ENCODE measurements at places on chromosomes 4 and X. TPM values are rescaled to one million over a fixed set of nuclear protein-coding genes. Genes with fewer than 3 reads are reported as not detected.

DNA sequence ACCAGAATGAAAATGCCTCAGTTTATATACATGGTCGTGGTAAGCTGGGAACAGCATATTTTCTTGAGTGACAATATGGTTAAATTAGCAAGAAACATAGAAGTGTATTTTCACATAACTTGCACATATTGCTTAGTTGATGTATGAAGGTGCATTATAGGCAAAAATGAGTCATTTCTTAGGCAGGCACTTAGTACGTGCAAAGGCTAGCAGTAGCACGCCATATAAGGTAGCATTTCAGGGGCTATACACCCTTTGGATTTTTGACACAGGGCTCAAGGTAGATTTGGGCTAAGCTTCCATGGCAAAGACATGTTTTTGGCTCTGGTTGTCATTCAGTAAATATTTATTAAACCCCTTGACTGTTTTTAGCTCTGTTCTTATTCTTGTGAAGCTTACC, 33.1 kb downstream of the PCDH7 start:
- H3K36me3 ChIP-seq, result no peaks in the 10 kb centered on the region
- no peak overlapping the region for H3K4me3 ChIP-seq
- H3K27ac ChIP-seq, result no peak overlapping the region
- no peaks in the 10 kb centered on the region for H3K4me1 ChIP-seq
- no peaks in the 10 kb centered on the region for H3K27me3 ChIP-seq
- no peak for DNase-seq

GRCh38 chrX:29746326-29746725, 469.0 kb upstream of the MAGEB2 start:
- H3K36me3 ChIP-seq, result no peaks in the 10 kb centered on the region
- H3K4me1 ChIP-seq, result no peaks in the 10 kb centered on the region
- no peak overlapping the region for H3K27ac ChIP-seq
- H3K27me3 ChIP-seq, result no peaks in the 10 kb centered on the region
- H3K4me3 ChIP-seq, result no peak overlapping the region

- no peaks in the 10 kb centered on the region for H3K4me1 ChIP-seq
- H3K27ac ChIP-seq, result no peak overlapping the region
- H3K27me3 ChIP-seq, result no peaks in the 10 kb centered on the region
- DNase-seq, result no peak
- H3K36me3 ChIP-seq, result no peaks in the 10 kb centered on the region
- no peak overlapping the region for H3K4me3 ChIP-seq
These were observed 343.2 kb downstream of the SPRY1 start for GRCh38 chr4:123739806-123740205.

DNA sequence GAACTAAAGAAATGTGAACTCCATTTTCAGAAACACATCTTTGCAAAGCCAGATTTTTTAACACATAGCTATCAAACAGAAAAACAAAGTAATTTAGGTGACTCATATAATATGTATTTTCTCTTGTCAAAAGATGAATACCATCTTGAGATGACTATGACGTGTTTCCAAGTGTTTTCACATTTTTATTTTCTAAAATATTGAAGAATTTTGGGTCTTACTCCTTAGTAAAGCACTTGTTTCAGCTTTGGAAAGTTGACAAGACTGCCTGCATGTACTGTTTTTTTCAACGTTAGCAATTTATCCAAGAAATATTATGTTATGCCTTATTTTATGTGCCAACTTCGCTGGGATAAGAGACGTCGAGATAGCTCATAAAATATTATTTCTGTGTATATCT, 733.9 kb upstream of the EPHA5 start:
- no peak for DNase-seq
- no peaks in the 10 kb centered on the region for H3K36me3 ChIP-seq
- H3K27ac ChIP-seq, result no peak overlapping the region
- no peaks in the 10 kb centered on the region for H3K4me1 ChIP-seq
- no peak overlapping the region for H3K4me3 ChIP-seq

GRCh38 chr4:120835342-120835741, 87.2 kb downstream of the PRDM5 start:
- H3K4me3 ChIP-seq, result no peak overlapping the region
- H3K36me3 ChIP-seq, result no peaks in the 10 kb centered on the region
- H3K4me1 ChIP-seq, result no peaks in the 10 kb centered on the region
- DNase-seq, result no peak

DNA sequence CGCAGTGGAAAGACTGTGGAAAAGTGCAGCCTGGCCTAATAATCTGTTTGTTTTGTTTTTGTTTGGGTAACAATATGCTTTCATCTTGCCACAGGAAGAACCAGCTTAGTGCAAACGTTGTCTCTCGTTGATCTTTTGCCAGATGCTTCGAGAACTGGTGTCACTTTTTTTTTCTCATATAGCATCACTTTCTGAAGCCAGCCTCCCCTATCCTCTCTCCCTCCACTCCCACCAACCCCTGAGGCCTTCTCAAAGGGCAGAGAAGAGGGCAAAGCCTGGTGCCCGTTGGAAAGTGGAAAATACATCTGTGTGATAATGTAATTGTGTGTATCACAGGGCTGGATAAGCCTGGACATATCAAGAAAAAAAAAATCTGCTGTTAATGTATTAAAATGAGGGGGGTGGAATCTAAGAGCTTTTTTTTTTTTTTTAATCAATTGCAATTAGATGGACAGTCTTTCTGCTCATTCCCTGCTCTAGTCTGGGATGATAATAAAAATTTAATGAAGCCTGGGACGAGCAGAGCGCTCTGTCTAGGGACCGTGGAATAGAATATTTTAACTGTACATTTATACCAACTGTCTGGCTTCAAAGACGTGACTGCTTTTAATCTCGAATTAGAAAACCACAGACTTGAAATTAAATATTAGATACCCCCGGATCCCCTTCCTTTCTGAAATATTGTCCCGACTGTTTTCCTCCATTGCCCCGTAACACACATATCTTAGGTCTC, 8.1 kb downstream of the POU4F2 start:
- no peak for DNase-seq
- H3K4me1 ChIP-seq, result no peaks in the 10 kb centered on the region
- H3K4me3 ChIP-seq, result no peak overlapping the region
- H3K27ac ChIP-seq, result no peak overlapping the region
- no peaks in the 10 kb centered on the region for H3K27me3 ChIP-seq

GRCh38 chrX:153456161-153456560, 10.3 kb upstream of the TREX2 start:
- no peaks in the 10 kb centered on the region for H3K36me3 ChIP-seq
- DNase-seq, result no peak
- no peaks in the 10 kb centered on the region for H3K27me3 ChIP-seq

DNA sequence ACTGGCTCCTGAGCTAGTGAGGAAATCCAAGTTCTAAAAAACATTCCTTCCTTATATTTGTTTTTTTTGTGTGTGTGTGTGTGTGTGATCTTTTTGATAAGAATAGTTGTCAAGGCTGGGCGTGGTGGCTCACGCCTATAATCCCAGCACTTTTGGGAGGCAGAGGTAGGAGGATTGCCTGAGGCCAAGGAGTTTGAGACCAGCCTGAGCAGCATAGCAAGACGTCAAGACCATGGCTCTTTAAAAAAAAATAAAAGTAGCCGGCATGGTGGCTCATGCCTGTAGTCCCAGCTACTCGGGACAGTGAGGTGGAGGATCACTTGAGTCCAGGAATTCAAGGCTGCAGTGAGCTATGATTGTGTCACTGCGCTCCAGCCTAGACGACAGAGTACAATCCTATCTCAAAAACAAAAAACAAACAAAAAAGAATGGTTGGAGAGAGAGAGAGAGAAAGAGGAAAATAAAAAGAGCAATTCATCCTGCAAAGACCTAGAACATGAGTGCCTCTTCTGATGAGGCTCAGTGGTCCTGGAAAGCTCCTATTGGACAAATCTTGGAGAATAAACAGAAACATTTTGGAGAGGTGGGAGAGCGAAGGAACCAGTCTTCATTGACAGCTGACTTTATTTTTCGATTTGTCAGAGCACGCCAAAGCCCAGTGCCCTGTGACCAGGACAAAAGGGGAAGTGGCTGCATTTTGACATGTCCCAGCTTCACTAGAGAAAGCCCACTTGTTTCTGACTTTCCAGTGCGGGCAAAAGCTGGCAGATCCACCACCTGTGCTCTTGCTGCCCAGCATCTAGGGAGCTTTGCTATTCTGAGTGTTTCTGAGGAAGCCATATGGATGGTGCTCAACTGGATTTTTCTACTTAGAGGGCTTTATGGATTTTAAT, 244.7 kb downstream of the PALLD start:
- H3K27me3 ChIP-seq, result no peaks in the 10 kb centered on the region
- no peak overlapping the region for H3K4me3 ChIP-seq

DNA sequence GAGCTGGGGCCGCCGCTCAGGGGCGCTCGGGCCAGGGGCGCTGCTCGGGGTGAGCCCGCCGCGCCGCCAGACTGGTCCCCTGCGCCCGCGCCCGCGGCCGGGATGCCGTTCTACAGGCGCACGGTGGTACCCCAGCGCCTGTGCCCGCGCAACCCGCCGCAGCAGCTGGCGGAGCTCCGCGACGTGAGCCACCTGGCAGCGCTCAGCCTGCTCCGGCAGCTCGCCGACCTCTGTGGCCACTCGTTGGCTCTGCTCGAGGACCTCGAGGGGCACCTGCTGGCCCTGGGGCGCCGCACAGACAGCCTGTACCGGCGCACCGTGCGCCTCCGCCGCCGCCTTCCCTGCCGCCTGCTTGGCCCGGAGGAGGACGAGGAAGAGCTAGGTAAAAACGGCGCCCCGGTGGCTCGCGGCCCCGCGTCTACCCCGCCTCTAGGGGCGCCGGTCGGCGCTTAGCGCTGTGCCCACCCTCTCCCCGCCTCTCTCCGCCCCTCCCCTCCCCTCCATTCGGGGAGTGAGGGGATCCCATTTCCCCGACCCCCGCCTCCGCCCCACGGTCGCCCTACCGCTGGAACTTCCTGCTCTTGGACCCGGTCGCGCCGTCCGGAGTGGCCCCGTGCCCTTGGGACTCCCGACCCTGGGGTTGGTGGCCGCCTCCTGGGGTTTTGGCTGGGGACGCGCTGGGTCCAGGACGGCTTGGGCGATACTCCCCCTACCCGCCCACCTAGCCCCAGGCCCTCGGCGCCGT, 513 bp downstream of the NHSL2 start:
- DNase-seq, result no peak
- peak overlapping the region; percentile 33 for H3K4me3 ChIP-seq
- no peaks in the 10 kb centered on the region for H3K36me3 ChIP-seq
- peak overlapping the region; percentile 53 for H3K27ac ChIP-seq
- H3K4me1 ChIP-seq, result no peaks in the 10 kb centered on the region

- H3K27me3 ChIP-seq, result no peaks in the 10 kb centered on the region
- no peak overlapping the region for H3K27ac ChIP-seq
- no peaks in the 10 kb centered on the region for H3K36me3 ChIP-seq
- no peaks in the 10 kb centered on the region for H3K4me1 ChIP-seq
- H3K4me3 ChIP-seq, result no peak overlapping the region
These were observed 108.3 kb downstream of the JADE1 start for GRCh38 chr4:128917781-128918180.

GRCh38 chr4:43898836-43899235, 549.8 kb downstream of the KCTD8 start:
- no peak overlapping the region for H3K4me3 ChIP-seq
- H3K36me3 ChIP-seq, result no peaks in the 10 kb centered on the region
- DNase-seq, result no peak
- H3K27ac ChIP-seq, result no peak overlapping the region

DNA sequence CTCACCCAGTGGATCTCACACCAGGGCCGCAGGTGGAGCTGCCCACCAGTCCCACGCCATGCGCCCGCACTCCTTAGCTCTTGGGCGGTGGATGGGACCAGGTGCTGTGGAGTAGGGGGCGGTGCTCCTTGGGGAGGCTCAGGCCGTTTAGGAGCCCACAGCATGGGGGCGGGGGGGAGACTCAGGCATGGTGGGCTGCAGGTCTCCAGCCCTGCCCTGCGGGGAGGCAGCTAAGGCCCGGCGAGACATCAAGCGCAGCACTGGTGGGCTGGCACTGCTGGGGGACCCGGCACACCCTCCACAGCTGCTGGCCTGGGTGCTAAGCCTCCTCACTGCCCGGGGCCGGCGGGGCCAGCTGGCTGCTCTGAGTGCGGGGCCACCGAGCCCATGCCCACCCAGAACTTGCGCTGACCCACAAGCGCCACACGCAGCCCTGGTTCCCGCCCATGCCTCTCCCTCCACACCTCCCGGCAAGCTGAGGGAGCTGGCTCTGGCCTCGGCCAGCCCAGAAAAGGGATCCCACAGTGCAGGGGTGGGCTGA, 312.9 kb upstream of the GIMD1 start:
- H3K36me3 ChIP-seq, result no peaks in the 10 kb centered on the region
- no peak overlapping the region for H3K27ac ChIP-seq
- H3K4me3 ChIP-seq, result no peak overlapping the region
- H3K27me3 ChIP-seq, result no peaks in the 10 kb centered on the region
- no peak for DNase-seq

DNA sequence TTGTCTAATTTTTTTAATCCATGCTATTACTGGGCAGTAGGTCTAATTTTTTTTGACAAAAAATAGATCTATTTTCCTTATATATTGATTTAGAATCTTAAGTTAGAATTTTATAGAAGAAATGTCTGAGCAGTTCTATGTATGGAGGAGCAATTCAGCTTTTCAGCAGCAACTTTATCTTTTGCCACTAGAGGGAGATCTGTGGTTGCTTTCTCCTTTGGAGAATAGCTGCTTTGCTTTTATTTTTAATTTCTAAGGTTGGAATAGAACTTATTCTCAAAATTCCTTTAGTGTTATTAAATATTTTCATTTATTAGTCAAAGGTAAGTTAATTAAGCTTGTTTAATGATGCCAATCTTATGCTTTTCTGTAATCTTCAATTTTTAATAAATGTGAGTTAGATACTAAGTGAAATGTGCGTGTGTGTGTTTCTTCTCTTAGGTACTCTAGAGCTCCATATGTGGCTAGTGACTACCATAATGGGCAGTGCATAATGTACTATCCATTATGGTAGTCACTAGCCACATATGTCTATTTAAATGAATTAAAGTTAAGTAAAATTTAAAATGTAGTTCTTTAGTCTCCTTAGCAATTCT, 29.3 kb downstream of the FAM199X start:
- H3K27ac ChIP-seq, result no peak overlapping the region
- H3K4me1 ChIP-seq, result no peaks in the 10 kb centered on the region
- H3K27me3 ChIP-seq, result no peaks in the 10 kb centered on the region
- no peaks in the 10 kb centered on the region for H3K36me3 ChIP-seq
- DNase-seq, result no peak

DNA sequence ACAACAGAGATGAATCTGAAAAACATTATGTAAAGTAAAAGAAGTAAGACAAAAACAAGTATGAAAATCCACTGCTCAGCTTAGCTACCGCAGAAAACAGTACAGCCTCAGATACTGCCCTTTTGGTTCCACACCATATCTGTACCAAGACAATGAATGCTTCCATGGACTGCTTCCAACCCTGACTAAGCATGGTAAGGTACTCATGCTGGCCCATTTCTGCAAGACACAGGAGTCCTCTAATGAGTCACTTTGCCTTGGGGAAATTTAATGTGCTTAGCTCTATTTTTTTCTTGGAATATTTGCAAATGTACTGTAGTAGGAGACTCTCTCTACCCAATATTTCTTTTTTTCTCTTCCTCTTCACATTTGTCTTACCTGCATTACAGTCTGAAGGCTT, 931.7 kb upstream of the HS3ST1 start:
- no peak for DNase-seq
- H3K27me3 ChIP-seq, result no peaks in the 10 kb centered on the region
- no peaks in the 10 kb centered on the region for H3K36me3 ChIP-seq
- H3K4me3 ChIP-seq, result no peak overlapping the region
- H3K4me1 ChIP-seq, result no peaks in the 10 kb centered on the region

Gene ZMAT1
- 4.2 TPM for total RNA-seq

Gene RNF175
- 10.2 TPM for total RNA-seq

Gene PCSK1N
- total RNA-seq, result 4.3 TPM

Gene CLGN
- total RNA-seq, result 92.6 TPM

Gene NALF2
- 35.5 TPM for total RNA-seq

Gene FOXR2
- not detected for total RNA-seq
